ENCODE measurements at places on chromosomes 11 and 22.
A peak's percentile ranks its signal among the peaks of the same experiment; 100 is the strongest.

DNA sequence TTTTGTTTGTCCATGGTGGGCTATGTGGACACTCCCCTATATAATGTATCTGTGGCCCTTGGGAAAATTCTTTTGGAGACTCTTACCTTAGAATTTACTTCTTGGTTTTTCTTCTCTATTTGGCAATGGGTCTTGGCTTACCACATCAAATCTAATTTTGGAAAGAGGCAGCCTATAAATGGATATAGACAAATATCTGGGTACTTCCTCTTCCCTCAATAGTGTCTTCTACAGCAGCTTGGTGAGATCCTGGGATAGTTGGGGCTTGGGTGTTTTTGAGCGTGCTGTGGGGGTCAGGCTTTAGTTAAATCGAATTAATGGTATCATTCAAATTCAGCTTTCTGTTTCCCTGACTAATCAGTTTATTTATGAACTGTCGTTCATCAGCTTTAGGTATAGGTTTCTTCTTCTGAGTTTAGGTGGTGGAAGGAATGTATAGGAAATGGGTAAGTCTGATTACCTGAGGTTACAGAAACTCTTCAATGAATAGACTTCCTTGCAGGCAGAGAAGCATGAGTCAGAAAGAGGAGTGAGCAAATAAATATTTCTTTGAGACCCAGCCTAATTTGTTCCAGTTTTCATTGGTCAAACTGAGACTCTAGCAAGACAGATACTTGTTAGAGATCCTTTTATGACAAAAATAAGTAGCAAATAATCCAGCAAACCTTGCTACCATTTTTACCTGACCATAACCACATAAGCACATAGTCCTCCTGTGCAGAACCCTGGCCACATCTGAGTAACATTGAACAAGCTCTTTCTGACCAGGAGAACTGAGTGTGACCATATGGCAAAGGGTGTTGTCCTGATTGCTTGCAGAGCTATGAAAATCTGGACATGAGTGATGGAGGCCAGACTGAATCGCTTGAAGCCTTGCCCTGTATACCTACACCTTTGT, 68.6 kb upstream of the SORL1-AS1 start:
- DNase-seq = no peak

GRCh38 chr11:124174001-124174583, 9.1 kb upstream of the OR10D3 start:
- DNase-seq = peak; percentile 82

GRCh38 chr11:69504127-69504526, 22.7 kb downstream of the LINC01488 start:
- DNase-seq = no peak

DNA sequence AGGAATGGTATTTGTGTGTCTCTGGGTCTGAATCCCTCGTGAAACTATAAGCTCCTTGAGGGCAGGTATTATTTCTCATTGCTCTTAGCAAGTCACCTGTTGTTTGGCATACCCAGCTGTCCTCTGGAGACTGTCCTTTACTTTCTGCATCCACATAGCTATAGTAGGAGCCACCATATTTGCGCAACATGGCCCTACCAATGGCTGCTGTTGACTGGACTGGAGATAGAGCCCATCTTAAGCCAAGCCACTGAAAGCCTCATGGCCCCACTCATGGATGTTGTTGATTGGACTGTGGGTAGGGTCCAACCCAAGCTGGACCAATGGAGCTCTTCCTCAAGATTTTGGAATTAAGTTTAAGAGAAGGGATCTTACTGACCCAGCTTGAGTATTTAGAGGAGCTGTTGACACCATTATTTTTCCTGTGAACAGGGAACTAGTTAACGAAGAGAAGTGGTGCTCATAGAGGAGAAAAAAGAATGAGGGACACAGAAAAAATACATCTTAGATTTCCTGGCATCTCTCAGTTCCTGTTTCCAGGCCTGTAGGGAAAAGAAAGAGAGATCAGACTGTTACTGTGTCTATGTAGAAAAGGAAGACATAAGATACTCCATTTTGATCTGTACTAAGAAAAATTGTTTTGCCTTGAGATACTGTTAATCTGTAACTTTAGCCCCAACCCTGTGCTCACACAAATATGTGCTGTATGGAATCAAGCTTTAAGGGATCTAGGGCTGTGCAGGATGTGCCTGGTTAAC, 47.2 kb downstream of the LRRC74B start:
- no peak for DNase-seq

DNA sequence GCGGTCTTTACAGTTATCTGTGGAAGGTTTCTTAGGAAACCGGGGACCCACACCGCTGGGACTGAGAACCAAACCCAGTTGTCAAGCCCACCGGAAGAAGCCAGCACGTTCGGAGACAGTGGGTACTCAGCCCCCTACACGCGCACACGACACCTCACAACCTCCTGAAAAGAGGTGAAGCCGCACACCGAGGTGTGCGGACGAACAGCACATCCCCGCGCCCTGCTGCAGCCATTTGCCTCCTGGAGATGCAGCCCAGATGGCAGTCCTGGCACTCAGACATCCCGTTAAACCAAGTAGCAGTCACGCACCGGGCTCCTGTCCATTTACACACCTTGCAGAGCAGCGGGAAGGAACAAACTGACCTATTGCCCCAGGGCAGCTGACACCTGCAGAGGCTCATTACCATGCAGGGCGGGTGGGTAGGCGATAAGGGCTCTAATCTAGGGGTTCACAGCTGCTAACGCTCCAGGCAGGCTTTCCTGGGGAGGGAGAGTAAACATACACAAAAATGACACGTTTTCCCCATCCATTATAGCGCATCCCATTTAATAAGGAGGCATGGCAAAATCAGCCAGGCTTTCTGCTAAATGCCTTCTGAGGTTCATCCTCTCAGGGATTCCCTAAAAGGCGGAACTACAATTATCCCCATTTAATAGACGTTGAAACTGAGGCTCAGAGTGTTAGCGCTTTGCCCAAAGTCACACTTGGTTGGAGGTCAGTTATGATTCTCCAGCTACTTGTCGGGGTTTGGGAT, 864 bp upstream of the EHBP1L1 start:
- DNase-seq = peak; percentile 19

DNA sequence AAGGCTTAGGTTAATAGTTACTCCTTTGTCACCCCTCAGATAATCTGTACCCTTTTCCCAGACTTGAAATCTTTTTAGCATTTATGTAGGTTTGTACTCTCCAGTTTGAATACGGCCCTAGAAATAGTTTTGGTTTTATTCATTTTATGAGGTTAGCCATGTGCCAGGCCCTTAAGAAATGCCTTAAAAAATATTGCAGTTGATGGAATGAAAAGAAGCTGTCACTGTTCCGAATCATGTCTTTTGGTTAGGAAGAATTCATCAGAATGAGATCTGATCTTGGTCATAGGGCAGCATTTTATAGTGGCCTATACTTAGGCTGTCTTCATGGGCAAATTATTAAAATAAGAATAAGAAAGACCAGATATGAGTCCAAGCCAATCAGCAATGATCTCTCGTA, 14.8 kb upstream of the PRSS23 start:
- DNase-seq = no peak

- DNase-seq = no peak
Measured at GRCh38 chr11:117900121-117900648, 23.7 kb upstream of the FXYD6 start.

DNA sequence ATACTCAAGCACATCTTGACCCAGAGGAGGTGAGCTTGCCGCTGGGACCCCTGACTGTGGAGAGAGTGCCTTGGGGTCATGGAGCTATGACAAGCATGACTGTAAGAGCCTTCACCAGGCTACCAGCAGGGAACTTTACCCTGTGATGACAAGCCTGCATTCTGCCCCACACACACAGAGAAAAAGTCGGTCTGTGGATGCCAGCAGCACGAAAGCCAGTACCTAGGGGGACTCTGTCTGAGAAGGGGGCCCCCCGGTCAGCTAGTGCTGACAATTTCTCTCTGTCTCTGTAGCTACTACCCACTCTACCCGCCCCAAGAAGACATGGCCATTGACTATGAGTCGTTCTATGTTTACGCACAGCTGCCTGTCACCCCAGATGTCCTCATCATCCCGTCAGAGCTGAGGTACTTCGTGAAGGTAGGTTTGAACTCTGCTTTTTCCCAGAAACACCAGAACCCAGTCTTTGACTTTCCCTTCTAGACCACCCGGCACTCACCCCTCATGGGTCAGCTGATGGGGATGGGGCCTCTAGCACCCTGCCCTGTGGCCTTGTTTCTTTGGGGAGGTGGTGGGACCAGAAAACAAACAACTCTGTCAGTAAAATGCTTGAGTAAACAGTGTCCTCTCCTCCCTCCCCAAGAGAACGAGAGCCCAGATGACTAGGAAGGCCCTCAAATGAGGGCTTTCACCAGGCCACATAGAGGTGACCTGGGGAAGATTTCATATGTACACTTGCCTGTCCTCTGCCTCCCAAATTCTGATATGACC, 18.9 kb upstream of the CDC42EP2 start:
- DNase-seq = no peak

DNA sequence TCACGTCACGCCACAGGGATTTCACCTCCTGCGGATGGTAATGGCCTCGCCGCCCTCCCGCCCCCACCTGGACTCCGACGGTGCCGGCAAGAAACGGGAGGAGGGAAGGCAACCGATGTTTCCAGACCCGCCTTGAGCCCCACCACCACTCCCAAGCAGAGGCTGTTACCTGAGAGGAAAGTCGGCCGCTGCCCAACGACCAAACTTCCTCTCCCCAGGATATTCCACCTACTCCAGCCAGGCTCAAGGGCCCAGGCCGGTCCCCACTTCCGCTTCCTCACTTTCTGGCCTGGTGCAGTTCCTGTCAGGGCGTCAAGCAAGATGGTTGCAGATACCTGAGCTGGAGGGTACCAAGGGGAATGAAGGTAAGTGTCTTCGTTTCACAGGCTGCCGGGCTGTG, at the start of gene ENTHD1:
Gene ENTHD1, minus strand, starts transcription at position 235 of the 400 bp plus-strand sequence. CDS start 6,012 bp downstream, outside the sequence.
- no peak for DNase-seq

DNA sequence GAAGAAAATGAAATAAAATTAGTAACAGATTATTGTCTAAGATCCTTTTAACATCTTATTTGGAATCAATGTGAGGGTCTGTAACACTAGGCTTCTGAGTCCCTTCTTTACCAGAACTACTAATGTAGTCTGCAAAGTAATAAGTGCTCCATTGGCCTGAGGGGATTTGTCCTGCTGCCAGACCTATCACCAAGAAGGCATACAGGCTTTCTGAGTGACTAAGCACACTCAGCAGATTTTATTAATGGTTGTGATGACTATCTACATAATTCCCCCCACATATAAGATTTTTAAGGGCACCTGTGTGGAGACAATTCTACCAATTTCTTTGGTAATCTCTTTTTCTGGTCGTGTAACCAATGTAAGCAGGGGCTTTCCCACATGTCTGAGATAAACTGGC, 365.0 kb upstream of the FAT3 start:
- no peak for DNase-seq

- DNase-seq = no peak
Measured at GRCh38 chr11:20363149-20363499, 390 bp upstream of the HTATIP2 start.

GRCh38 chr22:27094633-27095308, 437.4 kb downstream of the MIAT start:
- DNase-seq = no peak

DNA sequence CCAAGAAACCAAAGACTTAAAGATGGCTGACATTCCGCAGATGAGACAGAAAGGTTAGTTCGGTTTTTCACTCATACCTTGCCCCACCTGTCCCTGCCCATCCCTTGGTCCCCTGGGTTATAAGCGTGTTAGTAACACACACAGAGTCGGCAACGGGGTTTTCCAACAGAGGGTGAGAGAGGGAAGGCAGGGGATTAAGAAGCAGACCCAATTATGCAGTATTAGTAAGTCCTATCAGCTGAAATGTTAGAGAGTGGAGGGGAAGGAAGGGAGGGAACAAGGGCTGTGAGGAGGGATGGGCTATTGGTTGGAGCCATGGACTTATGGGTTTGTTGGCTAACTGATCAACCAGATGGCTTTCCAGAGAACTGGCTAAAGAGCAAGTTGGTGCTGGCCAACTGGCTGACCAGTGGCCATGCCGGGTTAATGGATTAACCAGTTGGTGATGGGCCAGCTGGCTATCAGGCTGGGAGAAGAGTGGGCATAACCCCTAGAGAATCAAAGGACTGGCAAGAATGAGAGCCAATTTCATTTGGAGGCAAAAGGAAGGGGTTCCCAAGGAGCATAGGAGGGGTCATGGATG, 45.5 kb downstream of the NRXN2 start:
- DNase-seq = no peak

GRCh38 chr11:109371444-109372176, 50.4 kb upstream of the C11orf87 start:
- DNase-seq = no peak

- no peak for DNase-seq
Measured at GRCh38 chr11:44306052-44306917, 3.7 kb downstream of the ALX4 start.

GRCh38 chr11:120744016-120744994, 232.8 kb downstream of the GRIK4 start:
- DNase-seq = no peak

GRCh38 chr11:11668781-11669180, 47.0 kb upstream of the GALNT18 start:
- no peak for DNase-seq

- DNase-seq = no peak
Measured at GRCh38 chr22:45421349-45422055, 8.0 kb downstream of the RIBC2 start.

DNA sequence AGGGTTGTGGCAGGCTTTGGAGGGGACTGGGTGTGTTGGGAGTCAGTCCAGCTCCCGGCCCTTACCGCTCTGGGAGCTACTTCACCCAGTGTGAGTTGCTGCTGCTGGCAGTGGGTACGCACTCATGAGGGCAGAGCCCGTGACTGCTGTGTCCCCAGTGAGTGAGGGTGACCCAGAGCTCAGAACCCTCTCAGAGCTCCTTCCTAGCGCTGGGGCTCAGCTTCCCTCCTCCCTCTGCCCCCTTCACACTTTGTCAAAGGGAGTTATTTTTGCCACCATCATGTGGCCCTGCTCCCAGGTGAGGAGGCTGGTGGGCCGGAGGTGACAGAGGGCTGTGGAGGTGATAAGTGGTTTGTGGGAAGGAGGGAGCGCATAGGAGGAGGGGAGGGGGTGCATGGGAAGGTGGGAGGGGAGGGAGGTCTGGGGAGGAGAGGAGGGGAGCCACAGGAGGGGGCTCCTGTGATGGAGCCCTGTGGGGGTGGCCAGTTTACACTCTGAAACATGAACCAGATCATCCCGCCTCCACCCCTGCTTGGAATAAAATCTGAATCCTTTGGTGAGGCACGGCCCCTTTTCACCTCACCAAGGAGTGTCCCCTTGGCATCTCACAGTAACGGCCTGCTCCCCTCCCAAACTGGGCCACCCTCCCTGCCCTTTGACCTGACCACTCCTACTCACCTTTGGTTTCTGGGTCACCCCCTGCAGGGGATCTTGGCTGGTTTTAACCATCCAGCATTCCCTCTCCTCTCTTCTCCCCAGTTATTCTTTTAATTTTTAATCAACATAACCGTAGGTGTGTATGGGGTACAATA, 9.9 kb downstream of the NDUFV1 start:
- DNase-seq = no peak

Measured in NCI-H345 (cell line).